ENCODE measurements at places on chromosomes 16 and 17.

DNA sequence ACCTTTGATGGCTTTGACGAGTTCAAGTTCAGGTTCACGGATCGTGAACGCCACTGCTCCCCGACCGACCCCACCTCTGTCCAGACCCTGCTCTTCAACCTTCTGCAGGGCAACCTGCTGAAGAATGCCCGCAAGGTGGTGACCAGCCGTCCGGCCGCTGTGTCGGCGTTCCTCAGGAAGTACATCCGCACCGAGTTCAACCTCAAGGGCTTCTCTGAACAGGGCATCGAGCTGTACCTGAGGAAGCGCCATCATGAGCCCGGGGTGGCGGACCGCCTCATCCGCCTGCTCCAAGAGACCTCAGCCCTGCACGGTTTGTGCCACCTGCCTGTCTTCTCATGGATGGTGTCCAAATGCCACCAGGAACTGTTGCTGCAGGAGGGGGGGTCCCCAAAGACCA lies 17.6 kb downstream of the NOD2 start:
- DNase-seq: no peak

DNA sequence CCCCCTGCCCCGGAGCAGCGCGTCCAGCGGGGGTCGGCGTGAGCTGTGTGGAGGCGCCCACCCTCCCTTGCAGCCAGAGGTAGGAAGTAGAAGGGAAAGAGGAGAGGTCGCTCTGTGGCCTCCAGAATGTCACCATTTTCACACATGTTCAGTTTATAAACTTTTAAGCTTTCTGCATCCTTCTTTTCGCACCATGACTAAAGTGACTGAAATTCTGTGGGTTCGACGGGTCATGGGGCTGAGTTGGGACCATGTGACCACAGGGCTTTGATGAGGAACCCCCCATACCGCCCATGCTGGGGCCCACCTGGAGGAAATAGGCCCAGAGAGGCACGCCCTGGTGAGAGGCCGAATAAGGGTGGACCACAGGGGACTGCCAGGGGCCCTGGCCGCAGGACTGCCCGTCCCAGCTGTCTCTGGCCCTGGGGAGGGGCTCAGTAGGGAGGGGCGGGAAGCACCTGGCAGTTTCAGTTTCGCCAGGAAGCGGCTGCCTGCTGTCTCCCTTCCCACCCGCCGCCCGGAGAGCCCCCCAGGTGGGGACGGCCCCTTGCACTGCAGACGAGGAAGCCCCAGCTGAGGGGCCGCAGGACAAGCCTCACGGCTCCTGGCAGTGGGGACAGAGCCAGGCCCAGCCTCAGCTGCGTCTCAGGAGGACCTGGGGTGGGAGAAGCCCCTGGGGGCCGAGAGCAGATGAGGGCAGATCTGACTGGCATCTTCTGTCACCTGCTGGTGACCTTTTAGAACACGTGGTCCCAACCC lies 9.0 kb downstream of the CBFA2T3 start:
- DNase-seq: no peak

DNA sequence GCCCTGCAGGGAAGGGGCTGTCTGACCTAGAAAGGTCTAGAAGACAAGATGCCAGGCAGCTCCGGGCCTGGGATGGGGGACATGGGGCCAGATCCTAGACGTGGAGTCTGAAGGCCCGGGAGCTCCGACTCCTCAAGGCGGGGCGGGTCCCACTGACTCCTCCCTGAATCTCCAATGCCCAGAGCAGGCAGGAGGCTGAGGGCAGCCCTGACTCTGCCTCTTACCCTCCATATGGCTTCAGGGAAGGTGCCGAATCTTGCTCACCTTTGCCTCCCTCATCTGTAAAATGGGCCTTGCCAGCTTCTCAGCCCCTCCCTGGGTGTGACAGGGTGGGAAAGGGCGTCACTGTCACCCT lies 14.8 kb downstream of the VASN start:
- DNase-seq: no peak

GRCh38 chr17:17419631-17420030 lies 57.2 kb upstream of the MED9 start:
- no peak for DNase-seq

GRCh38 chr16:85384833-85385462 lies 228.2 kb upstream of the GSE1 start:
- DNase-seq: no peak

DNA sequence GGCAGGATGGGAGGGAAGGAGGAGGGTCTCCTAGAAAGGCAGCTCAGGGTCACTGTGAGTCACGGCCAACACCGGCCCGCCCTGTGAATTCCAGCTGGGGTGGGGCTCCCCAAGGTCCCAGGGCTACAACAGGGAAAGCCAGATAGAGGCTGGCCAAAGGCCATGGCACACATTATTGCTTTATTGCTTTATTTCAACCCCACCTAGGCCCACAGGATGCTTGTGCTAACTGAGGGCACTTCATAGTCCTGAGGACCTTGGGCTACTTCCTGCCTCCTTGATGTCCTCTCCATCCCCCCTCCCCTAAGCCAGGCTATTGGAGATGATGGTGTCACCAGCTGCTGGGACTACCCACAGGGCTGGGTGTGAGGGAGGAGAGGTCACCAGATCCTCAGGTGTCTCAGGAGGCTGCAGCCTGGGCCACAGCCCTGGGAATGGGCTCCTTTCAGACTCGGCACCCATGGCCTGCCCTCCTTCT lies 26.1 kb downstream of the LRRC75A start:
- DNase-seq: no peak

- no peak for DNase-seq
Measured at GRCh38 chr17:75642182-75642783, 9.0 kb downstream of the SMIM5 start.

GRCh38 chr16:8880839-8881510 lies 1.2 kb upstream of the LITAFD start:
- DNase-seq: no peak

DNA sequence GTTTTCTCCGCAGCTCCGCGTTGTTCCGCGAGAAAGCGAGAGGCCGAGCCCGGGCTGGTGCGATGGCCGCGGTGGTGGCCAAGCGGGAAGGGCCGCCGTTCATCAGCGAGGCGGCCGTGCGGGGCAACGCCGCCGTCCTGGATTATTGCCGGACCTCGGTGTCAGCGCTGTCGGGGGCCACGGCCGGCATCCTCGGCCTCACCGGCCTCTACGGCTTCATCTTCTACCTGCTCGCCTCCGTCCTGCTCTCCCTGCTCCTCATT lies 404 bp downstream of the EMC6 start:
- no peak for DNase-seq
